D341Med (cell line): ENCODE measurements at places on chromosomes 3 and 15.

DNA sequence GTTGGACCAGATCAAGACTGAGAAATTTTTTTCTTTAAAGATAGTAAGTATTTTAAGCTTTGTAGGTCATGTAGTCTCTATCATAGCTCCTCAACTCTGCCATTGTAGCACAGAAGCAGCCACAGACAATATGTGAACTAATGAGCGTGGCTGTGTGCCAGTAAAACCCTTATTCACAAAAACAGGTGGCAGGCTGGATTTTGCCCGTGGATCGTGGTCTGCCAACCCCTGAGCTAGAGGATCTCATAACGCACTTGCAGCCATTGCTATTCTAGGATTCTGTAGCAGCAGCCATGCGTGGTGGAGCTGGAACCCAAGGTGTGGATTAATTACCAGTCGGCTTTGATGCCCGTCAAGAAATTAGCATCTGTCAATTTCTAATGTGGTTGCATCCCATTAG lies 68.7 kb upstream of the PLXNA1 start:
- DNase-seq, result no peak

GRCh38 chr3:123787133-123787532 lies 97.0 kb downstream of the MYLK start:
- no peak for DNase-seq

GRCh38 chr3:59772416-59773408 lies 722.9 kb upstream of the CFAP20DC start:
- no peak for DNase-seq

- DNase-seq, result no peak
Measured at GRCh38 chr3:134663721-134664456, 13.1 kb upstream of the KY start.

DNA sequence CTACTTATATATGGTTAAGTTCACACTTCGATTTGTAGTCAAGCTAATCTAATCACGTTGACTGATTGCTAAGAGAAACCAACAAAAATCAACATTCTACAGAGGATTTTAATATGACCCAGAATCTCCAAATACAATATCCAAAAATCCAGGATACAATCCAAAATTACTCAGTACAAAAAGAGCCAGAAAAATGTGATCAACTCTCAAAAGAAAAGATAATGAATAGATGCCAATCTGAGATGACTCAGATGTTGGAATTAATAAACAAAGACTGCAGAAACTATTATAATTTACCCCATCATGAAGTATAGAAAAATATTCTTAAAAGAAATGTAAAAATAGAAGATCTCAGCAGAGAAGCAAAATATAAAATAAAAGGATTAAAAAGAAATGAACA lies 22.3 kb downstream of the HACL1 start:
- no peak for DNase-seq

GRCh38 chr15:48103647-48104046 lies 17.1 kb upstream of the SLC24A5 start:
- no peak for DNase-seq

DNA sequence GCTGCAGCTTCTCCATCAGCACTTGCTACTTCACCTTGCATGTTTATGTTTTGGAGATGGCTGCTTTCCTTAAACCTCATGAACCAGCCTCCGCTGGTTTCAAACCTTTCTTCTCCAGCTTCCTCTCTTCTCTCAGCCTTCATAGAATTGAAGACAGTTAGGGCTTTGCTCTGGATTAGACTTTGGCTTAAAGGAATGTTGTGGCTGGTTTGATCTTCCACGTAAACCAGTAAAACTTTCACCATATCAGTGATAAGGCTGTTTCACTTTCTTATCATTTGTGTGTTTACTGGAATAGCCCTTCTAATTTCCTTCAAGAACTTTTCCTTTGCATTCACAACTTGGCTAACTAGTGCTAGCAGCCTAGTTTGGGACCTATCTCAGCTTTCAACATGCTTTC lies 11.7 kb upstream of the GNAT1 start:
- DNase-seq, result no peak

DNA sequence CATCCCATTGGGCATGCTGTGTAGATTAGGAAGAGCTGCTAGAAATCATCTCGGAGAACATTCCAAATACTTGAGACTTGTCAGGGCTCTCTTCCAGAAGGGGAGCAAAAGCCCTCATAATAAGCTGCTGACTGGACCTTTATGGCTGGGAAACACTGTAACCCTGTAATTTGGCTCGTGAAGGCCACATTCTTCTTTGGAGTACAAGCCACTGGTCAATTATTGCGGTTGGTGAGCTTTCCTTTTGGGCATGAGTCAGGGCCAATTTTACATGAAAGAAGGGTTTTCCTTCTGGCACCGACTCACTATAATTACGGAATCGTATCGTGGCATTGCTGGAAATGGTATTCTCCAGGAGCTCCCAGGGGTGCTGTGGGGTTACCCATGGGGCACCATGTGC lies 434.5 kb upstream of the RGMA start:
- DNase-seq, result no peak

GRCh38 chr15:89482139-89482538 lies 14.2 kb downstream of the RHCG start:
- no peak for DNase-seq

- no peak for DNase-seq
Measured at GRCh38 chr3:28612232-28612631, 263.6 kb upstream of the AZI2 start.

- no peak for DNase-seq
Measured at GRCh38 chr3:120286465-120286864, 1.4 kb upstream of the GPR156 start.

GRCh38 chr3:101464235-101464634 lies 48.8 kb downstream of the SENP7 start:
- DNase-seq, result no peak

DNA sequence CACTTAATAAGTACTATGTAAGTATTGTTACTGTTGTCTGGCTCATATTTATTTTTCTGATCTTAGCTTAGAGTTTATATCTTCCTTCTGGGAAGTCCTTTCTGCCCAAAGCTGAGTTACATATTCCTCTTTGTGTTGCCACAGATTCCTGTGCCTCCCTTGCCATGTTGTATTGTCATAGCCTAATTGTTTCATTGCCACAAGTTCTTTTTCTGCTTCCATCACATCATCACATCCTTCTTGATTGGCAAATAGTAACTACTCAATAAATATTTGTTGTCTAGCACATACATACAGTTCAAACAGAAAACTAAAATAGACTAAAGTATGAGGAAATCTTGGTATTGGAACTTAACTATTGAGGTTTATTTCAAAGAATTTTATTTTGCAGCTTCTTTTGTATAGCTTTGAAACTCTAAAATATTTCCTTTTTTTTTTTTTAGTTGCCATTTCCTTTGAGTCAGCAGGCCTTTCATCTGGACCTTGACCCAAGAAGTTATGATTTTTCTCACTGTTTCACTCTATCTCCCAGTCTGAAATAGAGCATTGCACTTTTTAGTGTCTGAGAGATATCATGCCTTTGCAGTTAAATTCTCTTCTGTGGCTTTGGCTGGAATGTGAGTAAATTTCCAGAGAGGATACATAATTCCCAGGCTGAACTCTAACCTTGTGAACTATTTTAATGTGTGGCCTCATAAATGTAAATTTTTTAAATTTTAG lies 98.2 kb downstream of the ZNF609 start:
- no peak for DNase-seq

- no peak for DNase-seq
Measured at GRCh38 chr3:51937014-51937413, 4.7 kb downstream of the RRP9 start.

- DNase-seq, result peak; percentile 56
Measured at GRCh38 chr3:10504171-10505049, 976 bp downstream of the ATP2B2 start.

GRCh38 chr15:73959012-73959581 lies 32.8 kb downstream of the LOXL1 start:
- DNase-seq, result no peak

DNA sequence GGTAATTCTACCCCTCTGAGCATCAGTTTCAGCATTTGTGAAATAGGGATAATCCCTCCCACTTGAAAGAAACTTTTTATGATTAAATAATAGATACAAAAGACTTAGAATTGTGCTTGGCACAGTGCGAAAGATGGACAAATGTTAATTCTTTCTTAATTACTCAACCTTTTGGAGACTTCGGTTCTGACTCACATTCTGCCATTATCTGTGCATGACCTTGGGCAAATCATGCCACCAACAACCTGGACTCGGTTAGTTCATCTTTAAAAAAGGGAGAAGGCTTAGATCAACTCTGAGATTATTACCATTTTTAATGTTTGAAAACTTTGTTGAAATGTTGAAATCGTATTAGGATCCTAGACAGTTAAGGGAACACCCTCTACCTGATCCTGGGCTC lies 40.6 kb upstream of the POLR2M start:
- DNase-seq, result no peak

- no peak for DNase-seq
Measured at GRCh38 chr15:90376789-90377188, 11.3 kb upstream of the IQGAP1 start.

- DNase-seq, result no peak
Measured at GRCh38 chr3:123299581-123299980, 97.8 kb downstream of the SEC22A start.

- no peak for DNase-seq
Measured at GRCh38 chr3:16550305-16550675, 36.8 kb upstream of the RFTN1 start.

DNA sequence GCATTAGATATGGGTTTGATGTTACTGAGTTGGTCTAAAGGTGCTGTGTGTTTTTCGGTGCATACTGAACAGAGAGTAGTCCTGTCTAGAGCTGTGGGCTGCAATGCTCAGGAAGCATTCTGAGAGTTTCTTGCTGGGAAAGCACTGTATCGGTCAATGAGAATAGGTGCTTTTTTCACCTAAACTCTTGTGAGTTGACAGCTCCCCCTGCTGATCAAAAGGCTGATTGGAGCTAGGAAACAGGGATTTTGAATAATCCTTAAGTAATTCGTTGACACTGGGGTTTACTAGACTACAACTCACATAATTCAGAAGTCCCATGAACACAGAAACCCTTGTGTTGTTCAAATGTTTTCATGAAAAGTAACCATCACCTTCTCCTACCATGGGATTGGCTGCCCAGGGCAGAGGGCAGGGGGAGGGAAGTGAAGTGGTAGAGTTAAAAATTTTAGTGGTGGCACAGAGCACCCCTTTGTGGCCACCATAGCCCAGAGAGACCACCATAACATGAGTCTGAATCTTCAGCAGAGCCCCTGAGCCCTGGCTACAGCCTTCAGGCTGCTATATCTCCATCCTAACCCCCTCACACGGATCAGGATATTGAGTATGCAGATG lies 13.0 kb upstream of the MANF start:
- peak; percentile 66 for DNase-seq

- DNase-seq, result no peak
Measured at GRCh38 chr3:16362770-16363169, 97.8 kb downstream of the OXNAD1 start.

- DNase-seq, result no peak
Measured at GRCh38 chr3:157279237-157279636, 119.3 kb upstream of the CCNL1 start.

- no peak for DNase-seq
Measured at GRCh38 chr3:11212784-11213183, 58.5 kb downstream of the HRH1 start.

- no peak for DNase-seq
Measured at GRCh38 chr3:39013289-39013688, 38.5 kb downstream of the SCN11A start.

DNA sequence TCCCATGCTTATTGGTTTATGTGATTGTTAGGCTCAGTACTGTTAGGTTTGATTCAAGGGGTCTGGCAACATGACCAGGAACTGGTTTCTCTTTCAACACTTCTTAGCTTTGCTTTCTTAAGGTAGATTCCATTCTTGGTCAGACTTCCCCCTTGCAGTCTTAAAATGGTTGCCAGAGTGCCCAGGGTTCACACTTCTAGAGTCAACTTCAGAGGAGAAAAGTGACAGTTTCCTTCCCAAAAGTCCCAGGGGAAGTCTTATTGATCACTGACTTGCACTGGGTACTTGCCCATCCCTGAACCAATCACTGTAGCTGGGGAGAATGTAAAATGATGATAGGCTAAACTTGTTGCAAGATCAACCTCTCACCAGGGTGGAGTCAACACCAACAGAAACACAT lies 14.1 kb downstream of the MGLL start:
- no peak for DNase-seq

- DNase-seq, result no peak
Measured at GRCh38 chr3:181915551-181915950, 203.8 kb downstream of the SOX2 start.

DNA sequence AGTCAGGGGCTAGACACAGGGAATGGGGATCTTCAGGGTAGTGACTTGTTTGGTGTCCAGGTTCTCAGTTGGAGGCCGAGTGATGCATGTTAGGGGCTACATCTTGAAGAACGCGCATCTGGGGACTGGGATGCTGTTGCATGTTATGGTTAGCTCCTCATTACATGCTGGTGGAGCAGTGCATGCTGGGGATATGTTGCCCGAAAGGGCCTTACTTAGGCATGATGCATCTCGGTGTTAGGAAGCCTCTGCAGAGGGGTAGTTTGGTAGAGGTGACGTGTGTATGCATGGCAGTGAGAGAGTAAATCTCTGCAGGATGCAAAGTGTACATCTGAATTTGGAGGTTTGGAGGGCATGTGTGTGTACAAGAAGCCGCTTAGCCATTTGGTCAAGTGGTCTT lies 2.4 kb downstream of the EIF4G1 start:
- DNase-seq, result no peak

DNA sequence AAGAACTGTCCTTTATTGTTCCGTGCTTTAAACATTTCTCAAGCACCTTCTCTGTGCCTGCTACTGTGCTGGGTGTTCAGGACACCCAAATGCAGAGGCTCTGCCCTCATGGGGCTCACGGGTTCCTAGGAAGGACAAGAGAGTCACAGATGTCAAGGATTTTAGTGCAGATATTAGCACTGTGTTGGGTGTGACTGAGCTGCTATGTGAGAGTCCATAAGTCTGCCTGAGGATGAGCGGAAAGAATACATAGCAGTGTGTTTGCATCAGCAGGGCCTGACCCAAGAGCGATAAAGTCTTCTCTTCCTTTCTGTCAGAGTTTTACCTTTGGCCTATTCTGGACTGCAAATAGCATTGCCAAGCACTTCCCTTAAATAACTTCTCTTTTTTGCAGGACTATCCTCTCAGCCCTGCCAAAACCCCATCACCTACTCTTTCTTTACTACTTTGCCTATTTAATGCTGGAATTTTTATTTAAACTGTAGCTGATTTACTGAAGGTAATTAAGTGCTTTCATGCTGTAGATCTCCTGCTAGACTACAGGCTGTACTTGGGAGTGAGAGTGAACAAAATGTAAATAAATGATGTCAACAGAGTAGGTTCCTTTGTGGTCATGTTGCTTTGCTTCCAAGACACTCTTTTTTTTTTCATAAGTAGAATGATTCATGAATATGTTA lies 459.4 kb upstream of the TPRG1 start:
- no peak for DNase-seq

- no peak for DNase-seq
Measured at GRCh38 chr3:25460751-25461150, 32.7 kb downstream of the RARB start.

GRCh38 chr3:190265796-190266195 lies 56.5 kb downstream of the CLDN1 start:
- DNase-seq, result no peak

DNA sequence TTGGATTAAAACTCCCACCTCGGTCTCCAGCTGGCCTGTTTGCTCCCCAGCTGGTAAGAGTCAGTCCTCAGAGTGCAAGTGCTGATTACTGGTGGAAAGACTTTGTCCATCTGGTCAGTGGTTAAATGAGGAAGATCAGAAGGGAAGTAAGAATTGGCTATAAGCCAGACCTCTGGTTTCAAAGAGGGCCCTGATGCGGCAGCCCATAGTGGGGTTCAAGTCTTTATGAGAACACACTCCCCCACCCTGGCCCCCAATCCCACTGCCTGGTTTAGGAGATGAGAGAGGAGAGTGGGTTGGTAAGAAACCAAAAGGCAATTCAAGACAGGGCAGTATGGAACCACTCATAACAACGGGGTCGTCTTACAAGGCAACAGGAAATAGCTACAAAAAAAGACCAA lies 65.0 kb downstream of the FRMD4B start:
- DNase-seq, result no peak
